B cell (primary cell): ENCODE measurements at places on chromosomes 7 and 10. TPM values are rescaled to one million over a fixed set of nuclear protein-coding genes. Genes with fewer than 3 reads are reported as not detected.

DNA sequence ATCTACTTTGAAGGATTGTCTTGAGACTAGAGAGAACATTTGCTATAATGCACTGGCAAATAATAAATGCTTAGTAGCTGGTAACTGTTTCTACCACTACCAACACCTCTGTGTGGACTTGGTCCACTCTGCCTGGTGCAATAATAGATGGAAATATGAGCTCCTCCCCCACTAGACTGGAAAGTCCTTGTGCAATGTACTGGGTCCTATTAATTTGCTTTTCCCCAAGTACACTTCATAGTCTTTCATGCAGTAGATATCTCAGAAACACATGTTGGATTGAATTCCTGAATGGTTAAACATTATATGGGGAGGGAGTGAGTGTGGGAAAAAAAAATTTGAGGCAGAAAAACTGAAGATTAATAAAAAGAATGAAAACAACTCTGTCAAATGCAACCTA lies 119.3 kb downstream of the C10orf90 start:
- no peak overlapping the region for H3K27ac ChIP-seq
- H3K4me1 ChIP-seq = no peaks in the 10 kb centered on the region
- no peak overlapping the region for H3K4me3 ChIP-seq
- no peaks in the 10 kb centered on the region for H3K27me3 ChIP-seq

- no peak for DNase-seq
- no peaks in the 10 kb centered on the region for H3K27me3 ChIP-seq
Measured at GRCh38 chr7:131959106-131959812, 402.8 kb upstream of the PODXL start.

DNA sequence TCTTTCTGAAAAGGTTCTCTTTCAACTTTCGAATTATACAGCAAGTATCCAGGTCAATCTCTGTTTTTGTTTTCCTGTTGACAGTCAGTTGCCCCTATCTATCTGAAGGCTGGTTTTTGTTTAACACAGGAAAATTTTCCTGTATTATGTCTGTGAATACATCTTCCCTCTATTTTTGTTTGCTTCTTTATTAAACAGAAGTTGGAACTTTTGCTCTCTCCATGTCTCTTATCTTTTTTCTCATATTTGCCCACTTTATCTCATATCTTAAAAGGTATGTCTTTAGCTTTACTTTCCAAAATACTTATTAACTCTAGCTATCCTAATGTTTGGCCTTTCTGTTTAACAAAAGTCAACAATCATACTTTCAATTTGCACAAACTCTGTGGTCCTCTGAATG lies 95.0 kb downstream of the BRAF start:
- DNase-seq = no peak
- no peak overlapping the region for H3K4me3 ChIP-seq
- H3K4me1 ChIP-seq = no peaks in the 10 kb centered on the region
- no peak overlapping the region for H3K27ac ChIP-seq
- no peaks in the 10 kb centered on the region for H3K36me3 ChIP-seq

DNA sequence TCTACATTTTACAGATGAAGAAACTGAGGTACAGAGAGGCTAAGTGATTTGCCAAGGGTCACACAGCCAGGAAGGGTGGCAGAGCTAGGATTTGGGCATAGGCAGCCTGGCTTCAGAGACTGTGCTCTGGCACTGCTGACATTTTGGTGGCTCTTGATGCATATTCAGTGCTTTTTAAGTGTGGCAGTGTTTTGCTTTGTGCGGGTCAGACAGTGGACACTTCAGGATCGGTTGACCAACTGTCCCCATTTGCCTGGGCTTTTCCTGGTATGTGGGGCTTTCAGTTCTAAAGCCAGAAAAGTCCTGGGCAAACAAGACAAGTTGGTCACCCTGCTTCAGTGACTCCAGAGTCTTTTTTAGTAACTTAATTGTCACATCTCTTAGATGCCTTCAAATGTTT lies 35.0 kb downstream of the SUFU start:
- no peaks in the 10 kb centered on the region for H3K36me3 ChIP-seq
- DNase-seq = no peak
- no peak overlapping the region for H3K4me3 ChIP-seq
- H3K4me1 ChIP-seq = peaks cover 8% of the 10 kb centered on the region
- no peaks in the 10 kb centered on the region for H3K27me3 ChIP-seq

- no peaks in the 10 kb centered on the region for H3K36me3 ChIP-seq
- DNase-seq = no peak
- H3K27me3 ChIP-seq = no peaks in the 10 kb centered on the region
- H3K27ac ChIP-seq = no peak overlapping the region
Measured at GRCh38 chr10:54667136-54667535, 133.9 kb downstream of the PCDH15 start.

- H3K27me3 ChIP-seq = no peaks in the 10 kb centered on the region
- no peak overlapping the region for H3K27ac ChIP-seq
- no peaks in the 10 kb centered on the region for H3K4me1 ChIP-seq
- H3K36me3 ChIP-seq = no peaks in the 10 kb centered on the region
Measured at GRCh38 chr7:71498381-71498780, 366.4 kb downstream of the GALNT17 start.

GRCh38 chr10:120768227-120768626 lies 82.9 kb upstream of the WDR11 start:
- no peak overlapping the region for H3K27ac ChIP-seq
- no peaks in the 10 kb centered on the region for H3K4me1 ChIP-seq
- H3K27me3 ChIP-seq = no peaks in the 10 kb centered on the region
- no peak for DNase-seq
- H3K4me3 ChIP-seq = no peak overlapping the region
- H3K36me3 ChIP-seq = no peaks in the 10 kb centered on the region

DNA sequence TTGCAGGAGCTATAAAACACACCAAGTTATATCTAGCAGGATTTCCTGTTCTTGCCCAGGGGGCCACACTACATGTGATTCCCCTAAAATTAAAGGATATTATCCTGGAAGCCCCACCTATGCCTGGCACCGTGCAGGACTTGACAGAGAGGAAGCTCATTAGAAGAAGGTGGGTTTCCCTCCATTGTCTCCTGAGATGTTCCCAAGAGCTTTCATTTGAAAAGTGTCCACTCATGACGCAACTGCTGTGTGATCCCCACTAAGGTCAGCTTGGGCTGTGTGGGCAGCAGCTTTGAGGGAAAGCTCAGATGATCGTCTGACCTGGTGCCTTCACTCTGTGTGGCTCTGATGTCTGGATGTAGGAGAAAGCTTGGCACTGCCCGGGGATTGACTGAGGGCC lies 53.5 kb downstream of the RAMP3 start:
- H3K27me3 ChIP-seq = peaks cover 29% of the 10 kb centered on the region
- no peak overlapping the region for H3K4me3 ChIP-seq
- H3K4me1 ChIP-seq = no peaks in the 10 kb centered on the region
- no peaks in the 10 kb centered on the region for H3K36me3 ChIP-seq
- DNase-seq = no peak
- H3K27ac ChIP-seq = no peak overlapping the region

- no peak for DNase-seq
- no peaks in the 10 kb centered on the region for H3K36me3 ChIP-seq
- no peaks in the 10 kb centered on the region for H3K4me1 ChIP-seq
- H3K27ac ChIP-seq = no peak overlapping the region
Measured at GRCh38 chr10:8438603-8439002, 384.1 kb downstream of the GATA3 start.

DNA sequence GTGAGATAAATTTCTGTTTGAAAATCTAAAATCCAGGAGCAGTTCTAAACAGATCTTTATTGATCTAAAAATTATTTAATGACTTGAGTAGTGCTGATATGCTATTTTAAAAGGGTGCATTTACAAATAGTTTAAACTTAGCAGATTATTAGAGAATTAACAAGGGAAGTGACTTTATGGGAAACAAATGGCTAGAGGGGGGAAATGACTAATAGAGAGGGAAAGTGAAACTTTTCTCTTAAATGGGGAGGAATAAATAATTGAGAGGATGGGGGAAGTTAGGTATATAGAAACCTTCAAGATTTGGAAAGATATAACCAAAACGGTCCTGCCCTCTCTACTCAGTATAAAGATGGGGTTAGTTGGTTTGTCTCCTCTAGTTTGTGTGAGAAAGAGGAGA lies 90.1 kb upstream of the ARMC3 start:
- DNase-seq = no peak
- no peaks in the 10 kb centered on the region for H3K27me3 ChIP-seq
- H3K4me1 ChIP-seq = no peaks in the 10 kb centered on the region
- no peak overlapping the region for H3K4me3 ChIP-seq

DNA sequence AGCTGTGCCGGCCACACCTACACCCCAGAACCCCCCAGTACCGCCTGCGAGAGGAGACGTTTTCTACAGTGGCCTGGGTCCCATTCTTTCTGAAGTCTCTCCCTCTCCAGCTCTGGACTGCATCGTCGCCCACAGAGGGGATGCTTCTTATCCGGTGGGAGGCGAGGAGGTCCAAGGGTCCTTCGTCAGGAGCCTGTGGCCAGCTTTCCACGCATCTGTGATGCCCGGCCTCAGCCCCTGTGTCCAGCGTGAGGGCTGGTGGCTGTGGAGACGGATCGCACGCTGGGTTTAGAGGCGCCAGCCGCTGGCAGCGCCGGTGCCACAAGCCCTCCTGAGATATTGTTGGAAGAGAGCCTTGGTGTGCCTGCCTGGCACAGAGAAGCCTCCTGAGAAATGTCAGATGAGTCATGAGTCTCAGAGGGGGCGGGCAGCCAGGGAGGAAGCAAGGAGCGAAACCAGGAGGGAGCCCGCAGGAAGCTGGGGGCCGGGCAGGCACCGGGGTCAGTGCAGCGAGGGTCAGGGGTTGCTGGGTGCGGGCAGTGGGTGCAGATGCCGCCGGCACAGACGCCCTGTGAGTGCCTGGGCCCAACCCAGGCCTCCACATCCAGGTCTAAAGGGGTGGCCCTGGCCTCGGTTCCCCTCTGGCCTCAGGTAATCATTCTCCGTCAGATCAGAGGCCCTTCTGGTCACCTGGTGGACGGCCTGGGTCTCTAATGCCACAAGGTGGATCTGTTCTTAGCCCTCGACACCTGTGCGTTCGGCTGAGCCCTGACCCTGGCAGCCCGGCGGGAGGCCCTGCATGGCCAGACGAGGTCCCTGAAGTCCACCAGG lies 86.0 kb upstream of the DIP2C start:
- DNase-seq = no peak
- no peaks in the 10 kb centered on the region for H3K36me3 ChIP-seq
- H3K27ac ChIP-seq = no peak overlapping the region
- H3K4me1 ChIP-seq = no peaks in the 10 kb centered on the region

- H3K36me3 ChIP-seq = no peaks in the 10 kb centered on the region
- no peak overlapping the region for H3K4me3 ChIP-seq
- peak; percentile 37 for DNase-seq
- peaks cover 28% of the 10 kb centered on the region for H3K4me1 ChIP-seq
- peak overlapping the region; percentile 84 for H3K27ac ChIP-seq
- no peaks in the 10 kb centered on the region for H3K27me3 ChIP-seq
Measured at GRCh38 chr10:80598084-80598798, 60.5 kb downstream of the SH2D4B start.

GRCh38 chr7:77537136-77537777 lies at the start of gene PTPN12:
PTPN12 (plus strand) TSS chr7:77537295; CDS start chr7:77537547, 252 bp downstream.
- no peaks in the 10 kb centered on the region for H3K36me3 ChIP-seq
- peak; percentile 67 for DNase-seq
- H3K27me3 ChIP-seq = no peaks in the 10 kb centered on the region
- peak within 1 kb of the TSS; percentile 75 for H3K27ac ChIP-seq
- peaks cover 3% of the 10 kb centered on the region for H3K4me1 ChIP-seq

DNA sequence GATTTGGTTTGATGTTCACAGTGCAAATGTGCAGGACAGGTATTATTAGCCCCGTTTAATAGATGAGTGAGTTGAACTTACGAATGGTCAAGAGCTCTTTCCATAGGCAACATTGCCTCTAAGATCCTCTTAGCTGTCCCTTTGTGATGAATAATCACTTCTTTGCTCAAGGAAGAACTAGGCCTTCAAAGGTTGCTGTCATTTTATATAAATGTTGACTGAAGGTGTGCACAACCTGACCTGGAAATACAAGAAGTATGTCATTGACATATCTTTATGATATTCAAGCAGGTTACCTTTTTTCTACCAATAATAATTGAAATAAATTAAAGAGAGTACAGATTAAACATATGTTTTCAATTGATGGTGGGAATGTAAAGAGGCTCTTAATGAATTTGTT lies 48.5 kb upstream of the GLCCI1 start:
- no peaks in the 10 kb centered on the region for H3K36me3 ChIP-seq
- peaks cover 44% of the 10 kb centered on the region for H3K4me1 ChIP-seq
- peak; percentile 16 for DNase-seq
- no peaks in the 10 kb centered on the region for H3K27me3 ChIP-seq

- no peak overlapping the region for H3K27ac ChIP-seq
- H3K27me3 ChIP-seq = no peaks in the 10 kb centered on the region
- H3K4me3 ChIP-seq = no peak overlapping the region
- no peak for DNase-seq
- H3K36me3 ChIP-seq = no peaks in the 10 kb centered on the region
Measured at GRCh38 chr10:77869626-77870420, 56.7 kb downstream of the DLG5 start.

- H3K4me3 ChIP-seq = no peak overlapping the region
- no peaks in the 10 kb centered on the region for H3K4me1 ChIP-seq
- H3K27me3 ChIP-seq = no peaks in the 10 kb centered on the region
- no peak for DNase-seq
- no peaks in the 10 kb centered on the region for H3K36me3 ChIP-seq
Measured at GRCh38 chr7:110382736-110383135, 708.2 kb upstream of the LRRN3 start.

DNA sequence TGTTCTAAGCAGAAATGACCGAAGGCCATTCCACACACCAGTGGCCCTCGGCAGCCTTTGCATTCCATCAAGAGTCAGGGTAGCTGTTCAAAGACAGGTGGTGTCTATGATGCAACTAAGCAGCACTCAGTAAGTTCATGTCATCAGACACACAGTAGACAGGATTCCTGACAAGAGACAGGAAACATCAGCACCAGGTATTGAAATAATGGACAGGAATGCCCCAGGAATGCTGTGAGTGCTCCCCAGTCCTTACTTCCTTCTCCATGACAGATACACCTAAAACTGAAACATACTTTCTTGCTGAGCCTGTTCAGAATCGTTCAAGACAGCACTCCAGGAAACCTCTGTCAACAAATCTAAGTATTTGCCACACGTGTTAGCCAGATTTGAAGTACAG lies 204.4 kb downstream of the TPST1 start:
- no peak overlapping the region for H3K27ac ChIP-seq
- H3K36me3 ChIP-seq = no peaks in the 10 kb centered on the region
- H3K27me3 ChIP-seq = no peaks in the 10 kb centered on the region
- no peak for DNase-seq
- H3K4me1 ChIP-seq = peaks cover 15% of the 10 kb centered on the region
- no peak overlapping the region for H3K4me3 ChIP-seq

- no peaks in the 10 kb centered on the region for H3K36me3 ChIP-seq
- H3K4me3 ChIP-seq = no peak overlapping the region
- no peak overlapping the region for H3K27ac ChIP-seq
- no peak for DNase-seq
- no peaks in the 10 kb centered on the region for H3K27me3 ChIP-seq
- no peaks in the 10 kb centered on the region for H3K4me1 ChIP-seq
Measured at GRCh38 chr10:86139066-86139657, 227.4 kb downstream of the GRID1 start.

Gene LRRC18
- not detected in 2 replicates for total RNA-seq

Gene HMX2
- total RNA-seq = not detected in 2 replicates

Gene EEPD1
- total RNA-seq = 3.8 and 4.1 TPM in 2 replicates

Gene RTKN2
- total RNA-seq = 0.22 and 0.53 TPM in 2 replicates

Gene TSPAN13
- 26.2 and 26.3 TPM in 2 replicates for total RNA-seq

Gene SLC26A4
- 0.05 and 0.29 TPM in 2 replicates for total RNA-seq

Gene CHN2
- total RNA-seq = 0.86 and 2.9 TPM in 2 replicates

Gene IFIT1
- total RNA-seq = 1.2 and 1.4 TPM in 2 replicates

Gene SPDYE18
- total RNA-seq = 1.8 and 2.2 TPM in 2 replicates

Gene DNAJB12
- 42.3 and 44.1 TPM in 2 replicates for total RNA-seq

Gene HKDC1
- total RNA-seq = not detected in 2 replicates
